ENCODE measurements at places on chromosomes 11 and 22.

DNA sequence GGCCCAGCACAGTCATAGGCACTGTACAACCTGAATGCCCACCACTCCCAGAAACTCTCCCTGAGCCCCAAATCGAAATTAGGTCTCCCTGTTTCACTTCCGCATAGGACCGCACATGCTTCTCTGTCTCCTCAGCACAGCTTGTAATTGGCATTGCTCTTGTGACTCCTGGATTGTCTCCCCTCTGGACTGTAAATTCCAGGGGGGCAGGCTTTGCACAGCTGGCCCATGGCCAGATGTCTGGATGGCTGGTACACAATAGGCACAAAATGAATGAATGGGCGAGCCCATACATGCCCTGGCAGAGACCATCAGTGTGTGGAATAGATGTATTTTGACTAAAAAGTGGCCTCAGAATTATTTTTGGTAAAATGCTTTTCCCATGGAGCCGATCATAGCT lies 63.3 kb upstream of the PHF21B start:
- no peaks in the 10 kb centered on the region for H3K4me1 ChIP-seq
- no peaks in the 10 kb centered on the region for H3K36me3 ChIP-seq
- no peak overlapping the region for H3K27ac ChIP-seq
- H3K27me3 ChIP-seq, result no peaks in the 10 kb centered on the region
- no peak for DNase-seq

GRCh38 chr11:33347490-33348125 lies 90.4 kb downstream of the HIPK3 start:
- no peak overlapping the region for H3K27ac ChIP-seq
- no peaks in the 10 kb centered on the region for H3K4me1 ChIP-seq
- no peaks in the 10 kb centered on the region for H3K36me3 ChIP-seq
- DNase-seq, result no peak

DNA sequence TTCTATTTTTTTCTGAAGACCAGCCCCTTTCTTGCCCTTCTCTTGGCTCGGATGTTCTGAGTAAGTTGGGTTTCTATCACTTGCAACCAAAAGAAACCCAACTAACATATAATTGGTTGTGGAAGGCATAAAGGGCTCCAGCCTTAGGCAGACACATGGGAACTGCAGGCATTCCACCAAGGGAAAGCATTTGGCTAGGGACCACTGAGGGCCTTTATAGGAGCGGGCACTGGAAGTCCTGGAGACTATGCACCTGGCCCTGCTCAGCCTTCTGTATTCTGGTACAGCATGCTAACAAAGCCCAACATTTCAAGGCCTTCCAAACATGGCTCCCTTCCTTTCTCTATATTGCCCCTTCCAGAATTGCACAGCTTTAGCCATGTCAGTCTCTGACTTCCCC lies 17.6 kb upstream of the LMO1 start:
- no peaks in the 10 kb centered on the region for H3K4me1 ChIP-seq
- H3K27ac ChIP-seq, result no peak overlapping the region
- H3K36me3 ChIP-seq, result no peaks in the 10 kb centered on the region
- H3K27me3 ChIP-seq, result no peaks in the 10 kb centered on the region
- no peak overlapping the region for H3K4me3 ChIP-seq

DNA sequence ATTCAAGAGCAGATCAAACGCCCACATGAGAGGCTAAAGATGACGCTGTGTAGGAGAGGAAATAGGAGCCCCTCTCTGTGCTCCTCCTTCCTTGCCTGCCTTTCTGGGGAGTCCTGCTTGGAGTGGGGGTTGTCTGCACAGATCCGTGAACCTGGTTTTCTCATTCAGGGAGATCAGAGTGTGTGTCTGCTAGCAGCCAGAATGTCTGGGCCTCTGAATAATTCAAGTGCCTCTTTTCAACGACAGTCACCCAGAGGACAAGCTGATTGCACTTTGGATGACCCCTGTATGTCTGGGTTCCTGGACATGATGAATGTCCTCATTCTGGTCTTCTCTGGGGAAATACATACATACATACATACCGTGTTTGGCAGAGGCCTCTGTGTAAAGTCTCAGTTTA lies 592.5 kb upstream of the B3GAT1 start:
- H3K36me3 ChIP-seq, result no peaks in the 10 kb centered on the region
- H3K27me3 ChIP-seq, result no peaks in the 10 kb centered on the region

- H3K4me1 ChIP-seq, result no peaks in the 10 kb centered on the region
- H3K36me3 ChIP-seq, result no peaks in the 10 kb centered on the region
- no peak overlapping the region for H3K27ac ChIP-seq
- no peak overlapping the region for H3K4me3 ChIP-seq
These were observed 81.2 kb downstream of the GRAMD1B start for GRCh38 chr11:123511037-123511870.

GRCh38 chr11:45917286-45917622 lies 423 bp downstream of the PEX16 start:
- peak overlapping the region; percentile 94 for H3K4me3 ChIP-seq
- DNase-seq, result peak; percentile 56
- H3K27me3 ChIP-seq, result no peaks in the 10 kb centered on the region
- peaks cover 18% of the 10 kb centered on the region for H3K36me3 ChIP-seq
- peaks cover 21% of the 10 kb centered on the region for H3K4me1 ChIP-seq

DNA sequence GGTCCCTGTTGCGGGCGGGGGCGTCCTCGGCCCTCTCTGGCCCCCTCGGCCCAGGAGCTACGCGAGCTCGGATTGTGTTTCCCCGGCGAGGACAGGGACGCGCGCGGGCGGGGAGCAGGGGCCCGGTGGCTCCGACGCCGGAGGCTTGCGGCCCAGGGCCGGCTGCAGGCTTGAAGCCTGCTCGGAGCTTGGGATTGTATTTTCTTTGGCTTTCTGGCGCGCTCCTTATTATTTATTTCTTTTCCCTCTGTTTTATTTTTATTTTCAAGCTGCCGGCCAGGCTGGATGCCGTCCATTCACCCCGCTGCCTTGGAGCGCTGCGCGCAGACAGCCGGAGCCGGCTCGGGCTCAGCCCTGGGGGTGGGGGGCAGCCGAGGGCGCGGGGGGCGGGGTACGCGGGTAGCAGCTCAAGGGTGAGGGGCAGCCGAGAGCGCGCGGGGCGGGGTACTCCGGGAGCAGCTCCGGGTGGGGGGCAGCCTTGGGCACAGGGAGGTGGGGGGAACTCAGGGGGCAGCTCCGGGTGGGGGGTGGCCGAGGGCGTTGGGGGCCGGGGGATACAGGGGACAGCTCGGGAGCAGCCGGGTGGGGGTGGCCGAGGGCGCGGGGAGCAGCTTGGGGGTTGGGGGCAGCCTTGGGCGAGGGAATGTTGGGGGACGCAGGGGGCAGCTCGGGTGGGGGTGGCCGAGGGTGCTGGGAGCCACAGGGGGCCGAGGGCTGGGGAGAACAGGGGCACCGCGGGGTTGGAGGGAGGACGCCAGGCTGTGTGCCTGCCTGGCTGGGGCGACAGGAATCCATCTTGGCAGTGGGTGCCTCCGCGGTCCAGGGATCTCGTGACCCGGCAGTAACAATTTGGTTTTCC lies 42.7 kb downstream of the KCNJ1 start:
- H3K36me3 ChIP-seq, result no peaks in the 10 kb centered on the region
- no peak overlapping the region for H3K27ac ChIP-seq

DNA sequence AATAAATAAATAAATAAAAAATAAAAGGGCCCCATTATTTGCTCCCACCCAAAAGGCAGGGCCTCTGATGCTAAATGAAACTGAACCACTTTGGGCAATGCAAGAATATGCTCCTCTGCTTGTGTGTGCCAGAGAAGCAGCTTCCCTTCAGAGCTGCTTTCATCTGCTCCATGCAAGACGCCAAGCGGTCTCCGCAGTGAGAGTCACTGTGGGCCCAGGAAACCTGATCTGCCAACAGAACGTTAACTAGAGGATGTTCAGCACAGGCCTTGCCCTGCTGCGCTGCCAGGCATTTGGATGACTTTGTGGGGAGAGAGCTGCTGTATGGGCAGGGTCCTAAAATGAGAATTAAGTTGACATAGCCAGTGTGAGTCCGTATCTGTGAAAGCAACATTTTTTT lies 43.7 kb upstream of the APOA1 start:
- H3K27me3 ChIP-seq, result no peaks in the 10 kb centered on the region
- H3K27ac ChIP-seq, result no peak overlapping the region
- DNase-seq, result no peak
- no peaks in the 10 kb centered on the region for H3K36me3 ChIP-seq
- H3K4me3 ChIP-seq, result no peak overlapping the region

DNA sequence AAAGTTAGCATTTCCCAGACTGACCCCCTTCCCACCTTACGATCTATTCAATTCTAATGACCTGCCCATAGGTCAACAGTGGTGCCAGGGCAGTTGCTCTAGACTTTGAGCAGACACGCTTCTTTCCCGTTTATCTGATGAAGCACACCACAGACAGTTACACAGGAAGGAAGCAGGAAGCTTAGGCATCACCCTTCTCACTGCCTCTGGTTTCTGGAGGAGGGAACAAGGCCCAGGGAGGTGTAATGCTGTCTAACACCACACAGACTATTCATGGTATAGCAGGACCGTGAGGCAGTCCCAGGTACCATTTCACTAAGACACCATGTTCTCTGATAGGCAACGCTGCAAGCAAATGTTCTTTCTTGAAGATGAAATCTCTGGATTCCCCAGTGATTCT lies 279.4 kb downstream of the NTM start:
- H3K36me3 ChIP-seq, result no peaks in the 10 kb centered on the region
- H3K27ac ChIP-seq, result no peak overlapping the region
- no peaks in the 10 kb centered on the region for H3K4me1 ChIP-seq
- H3K27me3 ChIP-seq, result no peaks in the 10 kb centered on the region

- DNase-seq, result no peak
- H3K4me1 ChIP-seq, result no peaks in the 10 kb centered on the region
- no peaks in the 10 kb centered on the region for H3K36me3 ChIP-seq
- no peak overlapping the region for H3K4me3 ChIP-seq
These were observed 11.1 kb upstream of the CLPB start for GRCh38 chr11:72445423-72445822.

DNA sequence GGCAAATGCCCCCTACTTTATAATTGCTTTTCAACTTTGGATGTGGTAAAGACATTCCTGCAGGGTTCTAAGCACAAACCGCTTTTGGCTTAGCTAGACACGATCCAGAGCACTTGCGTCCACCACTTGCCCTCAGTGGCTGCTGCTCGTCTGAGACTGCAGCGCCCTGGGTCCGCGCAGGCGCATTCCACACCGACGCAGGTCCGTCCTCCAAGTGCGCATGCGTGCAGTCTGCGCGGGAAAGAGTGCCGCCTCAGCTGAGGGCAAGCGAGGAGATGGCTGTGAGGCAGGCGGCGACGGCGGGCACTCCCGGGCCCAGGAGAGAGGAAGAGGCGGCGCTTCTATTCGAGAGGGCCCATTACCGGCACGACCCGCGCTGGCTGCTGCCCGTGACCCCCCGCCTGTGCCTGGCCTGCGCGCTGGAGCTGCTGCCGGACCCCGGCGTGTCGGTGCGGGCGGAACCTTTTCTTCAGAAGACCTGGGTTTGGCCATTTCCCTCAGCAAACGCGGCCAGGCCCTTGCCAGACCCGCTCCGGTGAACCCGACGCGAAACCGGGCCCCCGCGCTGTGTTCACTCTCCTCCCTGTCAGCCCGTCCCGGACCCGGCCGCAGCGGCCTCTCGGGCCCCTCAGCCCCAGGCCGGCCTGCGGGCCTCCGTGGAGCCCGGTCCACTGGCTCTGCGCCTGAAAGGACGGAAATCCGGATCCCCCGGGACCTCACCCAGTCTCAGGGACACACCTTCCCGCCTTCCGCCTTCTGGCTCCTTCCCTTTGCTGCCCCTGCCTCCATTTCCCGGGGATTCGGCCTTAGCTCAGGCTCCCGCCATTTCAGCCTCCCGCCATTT lies at the start of gene MEI1:
TSS of gene MEI1 (plus strand) at position 240 of the 844 bp plus-strand sequence. CDS start at position 276, 36 bp downstream.
- no peaks in the 10 kb centered on the region for H3K27me3 ChIP-seq
- no peak within 1 kb of the TSS for H3K27ac ChIP-seq
- peak within 1 kb of the TSS; percentile 18 for H3K4me3 ChIP-seq
- peak; percentile 95 for DNase-seq

DNA sequence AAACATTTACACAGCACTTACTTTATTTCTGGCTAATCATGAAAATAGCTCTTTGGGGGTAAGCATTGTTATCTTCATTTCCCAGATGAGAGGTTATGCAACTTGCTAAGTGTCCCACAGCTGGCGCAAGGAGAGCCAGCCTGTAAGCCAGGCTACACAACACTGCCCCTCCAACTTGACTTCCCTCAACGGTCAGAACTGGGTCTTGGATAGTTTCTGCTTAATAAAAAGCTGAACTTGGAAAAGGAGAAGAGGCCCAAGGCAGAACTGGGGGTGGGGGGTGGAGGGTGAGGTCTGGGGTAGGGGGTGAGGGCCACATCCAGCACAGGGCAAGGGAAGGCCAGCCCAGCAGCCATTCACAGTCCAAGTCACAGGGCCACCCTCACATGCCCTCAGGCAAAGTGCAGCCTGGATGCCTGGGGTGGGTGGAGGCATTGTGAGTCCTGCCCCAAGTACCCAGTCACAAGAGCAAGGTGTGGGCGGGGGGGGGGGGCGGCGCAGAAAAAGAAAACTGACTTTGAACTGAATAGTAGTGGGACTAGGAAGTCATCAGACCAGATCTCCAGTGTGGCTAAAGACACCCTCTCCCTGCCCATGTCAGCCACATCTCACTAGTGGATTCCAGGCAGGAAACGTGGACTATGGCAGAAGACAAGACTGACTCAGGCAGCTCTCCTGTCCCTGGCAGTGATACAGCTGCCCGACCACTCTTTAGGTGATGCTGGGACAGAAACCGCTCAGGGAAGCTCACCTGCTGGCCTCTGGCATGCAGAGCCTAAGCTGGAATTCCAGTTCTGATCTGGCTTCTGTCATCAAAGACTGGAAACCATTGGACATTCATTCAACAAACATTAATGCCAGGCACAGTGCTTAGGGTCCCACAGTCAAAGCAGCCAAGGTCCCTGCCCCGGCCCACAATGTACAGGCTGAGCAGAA lies 52.4 kb downstream of the PACSIN2 start:
- DNase-seq, result no peak
- no peaks in the 10 kb centered on the region for H3K27me3 ChIP-seq
- no peak overlapping the region for H3K4me3 ChIP-seq

- no peak overlapping the region for H3K4me3 ChIP-seq
- no peaks in the 10 kb centered on the region for H3K4me1 ChIP-seq
- H3K27ac ChIP-seq, result no peak overlapping the region
- no peaks in the 10 kb centered on the region for H3K27me3 ChIP-seq
These were observed 25.5 kb upstream of the CECR2 start for GRCh38 chr22:17343766-17344165.

DNA sequence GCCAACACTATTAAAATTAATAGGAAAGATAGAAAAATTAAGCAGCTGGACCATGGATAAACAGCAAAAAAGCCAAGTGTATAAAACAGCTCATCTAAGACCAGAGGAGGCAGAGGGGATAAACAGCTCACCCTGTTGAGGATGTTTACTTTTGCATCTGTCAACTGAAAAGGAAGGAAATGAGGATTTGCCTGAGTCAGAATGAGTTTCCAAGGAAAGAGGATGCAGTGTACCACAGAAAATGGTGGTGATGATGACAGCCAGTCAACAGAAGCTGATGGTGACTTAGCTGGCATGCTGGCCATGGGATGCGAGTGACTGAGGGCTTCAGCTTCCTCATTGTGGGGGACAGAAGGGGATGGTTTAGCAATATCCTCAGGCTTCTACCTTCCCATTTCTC lies 183.5 kb downstream of the KIRREL3 start:
- no peak for DNase-seq
- no peaks in the 10 kb centered on the region for H3K36me3 ChIP-seq
- H3K27me3 ChIP-seq, result no peaks in the 10 kb centered on the region
- H3K4me1 ChIP-seq, result no peaks in the 10 kb centered on the region

- H3K27me3 ChIP-seq, result no peaks in the 10 kb centered on the region
- no peak for DNase-seq
- no peak overlapping the region for H3K27ac ChIP-seq
- no peaks in the 10 kb centered on the region for H3K4me1 ChIP-seq
These were observed 31.7 kb downstream of the POLR3H start for GRCh38 chr22:41512421-41513194.

Measured in pancreas (tissue), 10 donors.